ENCODE measurements at places on chromosomes 7 and 10.

GRCh38 chr10:99520847-99521764 lies 11.6 kb upstream of the NKX2-3 start:
- no peak for DNase-seq

DNA sequence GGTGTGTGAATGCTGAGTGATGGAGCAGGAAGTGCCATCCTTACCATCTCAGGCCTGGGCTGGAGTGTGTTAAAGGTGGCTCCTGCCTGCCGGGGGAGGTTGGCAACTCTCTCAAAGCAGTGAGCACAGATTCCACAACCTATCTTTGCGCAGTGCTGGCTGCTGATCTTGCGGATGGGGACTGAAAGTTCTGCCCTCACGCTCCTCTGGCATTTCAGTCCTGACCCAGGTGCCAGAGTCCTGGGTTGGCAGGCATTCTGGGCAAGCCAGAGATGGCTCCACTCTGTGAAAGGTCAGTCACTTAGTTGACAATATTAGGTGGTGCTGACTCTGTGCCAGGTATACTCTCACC lies 315.5 kb downstream of the RPS24 start:
- no peak for DNase-seq

GRCh38 chr7:46191776-46192175 lies 270.7 kb upstream of the IGFBP3 start:
- no peak for DNase-seq

DNA sequence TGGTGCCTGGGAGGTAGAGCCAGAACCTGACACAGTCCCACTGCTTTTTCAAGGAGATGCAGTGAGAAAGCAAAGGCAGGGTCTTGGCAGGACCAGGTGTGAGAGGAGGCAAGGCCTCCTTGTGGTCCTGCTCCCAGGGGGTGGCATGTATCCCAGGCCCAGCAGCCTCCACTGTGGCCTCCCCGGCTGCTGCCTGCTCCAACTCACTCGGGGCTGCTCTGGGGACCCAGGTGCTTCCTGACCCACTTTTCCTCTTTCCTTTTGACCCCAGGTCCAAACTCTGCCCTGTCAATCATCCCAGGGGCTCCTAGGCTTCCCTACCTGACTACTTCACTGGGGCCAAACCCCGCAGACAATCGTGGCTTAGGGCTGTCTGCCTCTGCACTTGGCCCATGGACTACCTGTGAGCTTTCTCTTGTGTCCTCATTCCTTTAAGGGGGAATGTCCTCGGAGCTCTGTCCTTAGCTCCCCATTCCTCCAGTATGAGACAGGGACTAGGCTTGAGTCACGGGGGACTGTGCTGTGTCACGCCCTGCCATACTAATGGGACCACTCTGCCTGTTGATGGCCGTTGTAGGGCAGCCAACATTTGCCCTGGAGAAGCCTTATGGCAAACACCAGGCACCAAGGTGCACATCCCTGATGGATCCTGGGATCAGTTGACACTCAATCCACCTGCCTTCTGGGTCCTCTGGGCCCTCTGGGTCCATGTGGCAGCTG lies 1.1 kb upstream of the AEBP1 start:
- DNase-seq, result no peak

- DNase-seq, result no peak
Measured at GRCh38 chr10:61992059-61992460, 90.6 kb downstream of the ARID5B start.

DNA sequence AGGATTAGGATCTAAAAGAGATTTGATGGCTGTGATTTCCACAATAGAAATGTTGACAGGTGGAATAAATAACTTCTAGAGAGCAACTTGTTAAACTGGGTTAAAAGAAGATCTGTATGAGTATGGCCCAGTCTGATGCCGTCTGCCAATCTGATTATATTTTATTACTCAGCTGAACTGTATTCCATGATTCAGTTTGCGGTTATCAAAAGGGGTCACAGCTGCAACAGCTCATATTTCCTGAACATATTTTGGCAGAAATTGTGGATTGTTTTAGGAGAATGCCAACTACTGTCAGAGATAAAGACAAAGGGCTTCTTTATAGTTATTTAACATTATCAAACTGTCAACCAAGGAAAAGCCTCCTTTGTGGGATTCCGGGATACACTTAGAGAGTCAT lies 244.8 kb upstream of the MINDY3 start:
- no peak for DNase-seq

GRCh38 chr7:68258609-68259008 lies 1262.0 kb downstream of the TYW1 start:
- no peak for DNase-seq

- peak; percentile 35 for DNase-seq
Measured at GRCh38 chr10:45075216-45075615, 74.5 kb downstream of the ZNF22 start.

DNA sequence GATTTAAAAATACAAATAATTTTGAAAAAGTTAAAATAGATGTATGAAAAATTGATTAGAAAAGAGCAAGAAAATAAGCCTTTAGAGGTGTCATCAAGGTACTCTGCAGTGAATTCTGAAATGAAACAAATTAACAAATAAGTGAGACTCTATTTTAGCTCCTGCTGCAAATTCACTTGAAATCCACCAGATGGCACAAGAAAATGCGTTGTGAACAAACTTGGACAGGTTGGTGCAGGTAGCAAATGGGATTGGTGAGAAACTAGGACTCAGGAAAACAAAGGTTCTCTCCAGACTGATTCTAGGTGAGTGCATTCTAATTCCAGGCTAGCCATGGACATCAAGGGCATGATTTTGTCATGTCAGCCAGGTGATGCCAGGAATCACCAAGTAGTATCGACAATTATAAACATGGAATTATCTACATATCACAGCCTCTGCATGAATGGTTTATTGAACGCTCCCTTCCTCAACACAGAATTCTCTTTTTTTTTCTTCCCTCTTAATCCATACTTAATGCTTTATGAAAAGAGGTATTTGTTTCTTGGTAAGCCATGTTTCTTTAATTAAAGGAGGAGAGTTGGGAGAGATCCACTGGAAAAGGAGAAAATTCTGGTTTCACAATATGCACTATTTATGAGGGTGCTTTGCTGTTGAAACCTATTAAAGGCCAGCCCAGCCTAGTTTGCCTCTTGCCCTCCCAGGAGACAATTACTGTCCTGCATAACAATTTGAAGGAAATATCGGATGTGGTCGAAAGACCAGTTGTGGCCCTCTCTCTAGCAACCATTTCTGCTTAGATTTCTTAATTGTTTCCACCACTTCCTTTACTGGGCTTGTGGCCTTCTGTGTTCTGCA lies 118.1 kb downstream of the ZNF365 start:
- DNase-seq, result peak; percentile 16

DNA sequence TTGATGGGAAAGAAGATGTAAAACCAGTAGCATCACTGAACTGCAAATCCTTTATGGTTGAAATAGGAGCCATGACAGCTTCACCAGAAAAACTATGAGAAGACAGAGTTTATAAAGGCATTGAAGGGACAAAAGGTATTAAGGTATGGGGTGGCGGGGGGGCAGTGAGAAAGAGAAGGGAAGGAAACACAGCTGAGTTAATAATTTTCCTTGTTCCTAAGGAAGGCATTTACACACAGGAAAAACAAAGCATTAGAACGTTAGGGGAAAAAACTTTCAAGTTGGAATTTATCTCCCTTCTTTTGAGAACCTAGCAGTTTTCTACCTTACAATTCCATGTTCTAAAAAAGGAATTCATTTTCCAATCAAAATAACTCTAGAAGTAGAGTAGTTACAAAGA lies 4.4 kb downstream of the LARP4B start:
- no peak for DNase-seq

DNA sequence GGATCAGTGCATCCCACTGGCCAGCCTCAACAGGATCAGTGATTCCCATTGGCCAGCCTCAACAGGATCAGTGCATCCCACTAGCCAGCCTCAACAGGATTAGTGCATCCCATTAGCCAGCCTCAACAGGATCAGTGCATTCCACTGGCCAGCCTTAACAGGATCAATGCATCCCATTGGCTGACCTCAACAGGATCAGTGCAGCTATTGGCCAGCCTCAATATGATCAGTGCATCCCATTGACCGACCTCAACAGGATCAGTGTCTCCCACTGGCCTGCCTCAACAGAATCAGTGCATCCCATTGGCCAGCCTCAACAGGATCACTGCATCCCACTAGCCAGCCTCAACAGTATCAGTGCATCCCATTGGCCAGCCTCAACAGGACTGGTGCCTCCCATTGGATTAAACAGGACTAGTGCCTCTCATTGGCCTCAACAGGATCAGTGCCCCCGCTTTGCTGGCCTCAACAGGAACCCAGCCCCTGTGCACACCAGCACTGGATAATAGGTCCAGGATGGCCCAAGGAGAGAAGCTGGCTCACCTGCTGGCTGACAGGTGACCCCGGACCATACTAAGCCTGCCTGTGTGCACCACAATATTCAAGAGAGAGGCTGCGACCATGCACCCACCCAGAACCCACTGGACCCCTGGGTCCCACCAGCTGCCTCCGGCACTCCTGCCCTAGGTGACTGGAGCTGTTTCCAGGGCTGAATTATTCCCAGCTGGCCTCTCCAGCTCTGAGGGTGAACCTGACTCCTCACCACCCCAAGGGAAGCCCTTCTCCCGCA lies 59.9 kb downstream of the PDGFA start:
- DNase-seq, result no peak

DNA sequence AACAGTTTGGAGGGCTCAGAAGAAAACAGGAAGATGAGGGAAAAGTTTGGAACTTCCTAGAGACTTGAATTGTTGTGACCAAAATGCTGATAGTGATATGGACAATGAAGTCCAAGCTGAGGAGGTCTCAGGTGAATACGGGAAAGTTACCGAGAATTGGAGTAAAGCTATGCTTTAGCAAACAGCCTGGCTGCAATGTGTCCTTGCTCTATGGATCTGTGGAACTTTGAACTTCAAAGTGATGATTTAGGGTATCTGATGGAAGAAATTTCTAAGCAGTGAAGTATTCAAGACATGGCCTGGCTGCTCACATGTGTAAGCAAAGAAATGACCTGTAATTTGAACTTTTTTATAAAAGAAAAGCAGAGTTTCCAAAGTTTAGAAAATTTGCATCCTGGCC lies 240.2 kb upstream of the KLF14 start:
- DNase-seq, result no peak

GRCh38 chr10:90561666-90562065 lies 296.2 kb downstream of the HTR7 start:
- no peak for DNase-seq

GRCh38 chr7:101814081-101814990 lies 3.1 kb upstream of the CUX1 start:
- DNase-seq, result peak; percentile 73

GRCh38 chr10:75049316-75050148 lies 61.9 kb upstream of the SAMD8 start:
- DNase-seq, result no peak

GRCh38 chr7:144057954-144058353 lies 9.2 kb downstream of the OR2A5 start:
- no peak for DNase-seq

- no peak for DNase-seq
Measured at GRCh38 chr7:45882465-45882810, 5.8 kb upstream of the IGFBP1 start.

DNA sequence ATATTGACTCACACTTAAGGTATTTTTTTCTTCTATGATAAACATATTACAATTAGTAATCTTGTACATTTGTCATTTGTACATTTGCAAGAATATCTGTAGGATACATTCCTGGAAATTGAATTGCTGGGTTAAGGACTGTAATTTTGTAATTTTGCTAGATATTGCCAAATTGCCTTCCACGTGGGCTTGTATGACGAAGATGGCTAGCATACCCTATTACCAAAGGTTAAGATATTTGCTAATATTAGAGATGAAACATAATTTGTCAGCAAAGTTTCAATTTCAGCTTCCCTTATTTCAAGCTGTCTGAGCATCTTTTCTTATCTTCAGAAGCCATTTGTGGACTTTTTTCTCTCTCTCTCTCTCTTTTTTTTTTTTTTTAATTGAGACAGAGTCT lies 1.0 kb upstream of the LYZL2 start:
- DNase-seq, result no peak

GRCh38 chr10:121462955-121463354 lies 135.3 kb downstream of the FGFR2 start:
- DNase-seq, result no peak

- DNase-seq, result no peak
Measured at GRCh38 chr10:26755443-26755903, 58.0 kb downstream of the PDSS1 start.

GRCh38 chr7:127404286-127405072 lies 12.0 kb upstream of the ZNF800 start:
- no peak for DNase-seq

DNA sequence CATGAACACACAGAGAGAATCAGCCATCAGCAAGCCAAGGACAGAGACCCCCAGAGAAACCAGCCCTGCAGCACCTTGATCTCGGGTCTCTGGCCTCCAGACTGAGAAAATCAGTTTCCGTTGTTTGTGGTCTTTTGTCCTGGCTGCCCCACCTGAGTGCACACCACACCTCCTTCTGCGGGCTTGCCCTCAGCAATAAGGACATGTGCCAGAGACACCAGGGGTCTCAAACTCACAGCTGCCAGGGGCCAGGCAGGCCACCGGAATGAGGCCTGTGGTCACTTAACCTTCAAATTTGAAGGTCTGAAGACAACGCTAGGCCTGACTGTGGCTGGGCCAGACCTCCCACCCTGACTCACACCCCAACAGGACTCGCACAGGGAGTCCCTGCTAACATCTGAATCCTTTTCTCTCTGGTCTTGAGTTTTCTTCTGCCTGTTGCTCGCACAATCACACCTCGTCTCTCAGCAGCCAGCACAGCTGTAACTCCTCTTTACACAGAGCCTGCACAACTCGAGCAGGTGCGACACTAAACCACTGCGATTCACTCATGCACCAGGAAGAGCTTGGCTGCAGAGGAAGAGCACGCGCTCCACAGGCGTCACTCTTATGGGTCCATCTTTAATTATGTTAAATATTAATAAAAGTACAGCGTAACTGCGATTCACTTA lies 86.2 kb downstream of the CHST15 start:
- DNase-seq, result no peak

DNA sequence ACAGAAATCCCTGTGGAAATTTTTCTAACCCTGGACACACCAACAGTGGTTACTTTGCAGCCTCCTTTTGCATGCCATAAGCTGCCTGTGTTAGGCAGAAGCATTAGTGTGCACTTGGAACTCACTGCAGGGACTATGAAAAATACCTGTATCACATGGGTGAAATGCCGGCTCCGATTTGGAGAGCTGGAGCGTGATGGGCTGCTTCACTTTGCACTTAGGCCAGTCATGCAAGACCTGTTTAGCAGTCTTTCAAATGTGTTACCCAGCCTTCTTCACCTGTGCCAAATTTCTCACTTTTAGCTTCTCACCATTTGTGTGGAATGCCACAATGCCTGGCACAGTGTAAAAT lies 11.3 kb downstream of the NCOA4 start:
- DNase-seq, result no peak
